ENCODE measurements at places on chromosomes 2 and 18. TPM values are rescaled to one million over a fixed set of nuclear protein-coding genes. Genes with fewer than 3 reads are reported as not detected.

Gene DNAJC5G
- total RNA-seq = not detected

GRCh38 chr2:174717273-174717672, 47.0 kb downstream of the CHRNA1 start:
- no peak for DNase-seq
- no peaks in the 10 kb centered on the region for H3K4me1 ChIP-seq
- no peak overlapping the region for H3K4me3 ChIP-seq
- H3K27me3 ChIP-seq = no peaks in the 10 kb centered on the region
- H3K27ac ChIP-seq = no peak overlapping the region

Gene CD8B
- 0.65 TPM for total RNA-seq

DNA sequence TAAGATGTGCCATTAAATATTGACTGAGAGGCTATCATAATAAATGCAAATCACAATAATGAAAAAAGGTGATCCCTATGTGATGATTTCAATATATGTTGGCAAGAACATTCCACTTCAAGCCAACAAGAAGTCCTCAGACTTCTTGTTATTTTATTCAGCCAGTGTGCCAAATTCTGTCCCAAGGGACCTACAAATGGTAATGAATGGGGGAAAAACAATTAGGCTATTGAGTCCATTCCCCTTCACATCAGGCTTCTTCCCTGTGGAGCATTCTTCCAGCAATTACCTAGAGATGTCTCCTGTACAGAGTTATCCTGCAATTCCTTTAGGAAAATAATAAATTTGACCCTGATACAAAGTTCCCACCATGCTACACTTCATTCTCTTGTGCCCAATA, 144.4 kb downstream of the PIEZO2 start:
- H3K36me3 ChIP-seq = no peaks in the 10 kb centered on the region
- no peaks in the 10 kb centered on the region for H3K4me1 ChIP-seq
- H3K27ac ChIP-seq = no peak overlapping the region

All from esophagus muscularis mucosa (tissue), 4 donors.